ENCODE measurements at places on chromosomes 11 and 22.

- DNase-seq, result no peak
Measured at GRCh38 chr11:1116104-1116503, 41.4 kb downstream of the MUC2 start.

GRCh38 chr11:131070365-131070764 lies 154.1 kb upstream of the SNX19 start:
- DNase-seq, result no peak

- DNase-seq, result no peak
Measured at GRCh38 chr22:32539631-32540421, 65.2 kb downstream of the FBXO7 start.

- DNase-seq, result no peak
Measured at GRCh38 chr22:35409783-35410662, 10.1 kb downstream of the MCM5 start.

- DNase-seq, result no peak
Measured at GRCh38 chr22:22769434-22770279, 118.0 kb upstream of the IGLL5 start.

GRCh38 chr11:48096588-48097525 lies 116.5 kb downstream of the PTPRJ start:
- no peak for DNase-seq

DNA sequence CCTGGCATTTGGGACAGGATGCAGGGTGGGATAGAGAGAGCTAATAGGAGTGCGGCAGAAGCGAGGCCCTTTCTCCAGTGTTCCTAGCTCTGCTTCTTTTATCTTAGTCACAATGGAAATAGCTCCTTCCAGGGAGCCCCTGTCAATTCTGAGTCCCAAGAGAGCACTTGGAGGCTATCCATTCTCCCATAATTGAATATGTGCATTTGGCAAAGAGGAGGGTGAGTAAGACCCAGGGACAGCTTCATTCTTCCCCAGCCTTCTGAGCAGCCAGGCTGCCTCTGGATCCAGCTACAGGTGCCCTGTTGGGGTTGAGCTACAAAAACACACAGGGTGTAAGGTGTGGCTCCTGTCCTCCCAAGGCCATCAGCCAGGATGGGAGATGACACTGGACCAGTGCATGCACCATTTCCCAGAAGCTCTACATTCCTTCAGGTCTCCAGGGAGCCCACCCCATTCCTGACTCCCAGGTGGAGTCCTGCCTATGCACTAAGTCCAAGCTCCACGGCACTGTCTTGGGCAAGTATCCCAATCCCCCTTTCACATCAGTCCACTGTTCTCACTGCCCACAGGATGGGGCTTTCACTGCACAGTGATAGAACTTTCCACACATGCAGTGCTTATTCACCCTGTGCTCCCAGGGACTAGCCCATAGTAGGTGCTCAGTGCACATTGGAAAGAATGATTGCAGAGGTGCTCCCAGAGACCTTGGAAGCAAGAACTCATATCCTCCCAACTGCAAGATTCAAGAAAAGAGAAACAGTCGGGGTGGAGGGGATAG lies 6.2 kb downstream of the MS4A10 start:
- no peak for DNase-seq

- DNase-seq, result no peak
Measured at GRCh38 chr11:84541731-84542340, 1085.3 kb downstream of the DLG2 start.

DNA sequence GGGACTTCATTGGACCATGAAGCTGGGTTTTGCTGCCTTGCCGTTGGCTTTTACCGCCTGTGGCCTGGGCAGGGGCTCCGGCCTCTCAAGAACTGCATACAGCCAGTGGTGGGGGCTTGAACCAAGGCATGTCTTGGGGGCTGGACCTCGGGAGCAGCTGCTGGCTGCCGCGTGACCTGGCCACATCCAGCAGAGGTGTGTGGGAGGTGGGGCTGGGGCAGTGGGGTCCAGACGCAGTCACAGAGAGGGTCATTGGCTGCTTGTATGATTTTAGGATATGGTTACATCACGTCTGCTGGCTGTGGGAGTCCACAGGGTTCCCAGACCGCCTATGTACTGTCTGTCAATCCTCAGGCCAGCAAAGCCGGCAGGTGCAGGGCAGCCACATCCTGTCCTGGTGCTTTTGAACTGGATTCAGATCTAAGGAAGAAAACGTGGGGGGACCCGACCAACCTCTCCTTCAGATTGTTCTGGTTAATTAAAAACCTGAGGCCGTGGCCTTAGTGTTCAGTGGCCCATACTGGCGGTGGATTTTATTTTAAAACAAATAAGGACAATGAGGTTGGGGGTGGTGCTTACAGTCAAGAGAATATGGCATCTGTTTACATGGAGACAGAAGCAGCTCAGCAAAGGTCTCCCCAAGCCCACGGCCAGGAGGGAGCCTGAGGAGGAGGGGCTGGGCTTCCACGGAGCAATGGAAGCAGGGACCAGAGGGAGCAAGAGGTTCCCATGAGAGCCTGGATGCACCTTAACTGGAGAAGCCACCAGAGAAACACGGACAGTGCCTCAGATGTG lies 426.0 kb downstream of the TBC1D22A start:
- DNase-seq, result no peak

- no peak for DNase-seq
Measured at GRCh38 chr11:76918941-76919386, 58.2 kb downstream of the ACER3 start.

All from stimulated activated CD4-positive, alpha-beta T cell treated with anti-CD3 and anti-CD28 coated beads, TNF-alpha, amount 100 ng/mL, for 48 hours (primary cell).